ENCODE measurements at places on chromosomes 11 and 22.

DNA sequence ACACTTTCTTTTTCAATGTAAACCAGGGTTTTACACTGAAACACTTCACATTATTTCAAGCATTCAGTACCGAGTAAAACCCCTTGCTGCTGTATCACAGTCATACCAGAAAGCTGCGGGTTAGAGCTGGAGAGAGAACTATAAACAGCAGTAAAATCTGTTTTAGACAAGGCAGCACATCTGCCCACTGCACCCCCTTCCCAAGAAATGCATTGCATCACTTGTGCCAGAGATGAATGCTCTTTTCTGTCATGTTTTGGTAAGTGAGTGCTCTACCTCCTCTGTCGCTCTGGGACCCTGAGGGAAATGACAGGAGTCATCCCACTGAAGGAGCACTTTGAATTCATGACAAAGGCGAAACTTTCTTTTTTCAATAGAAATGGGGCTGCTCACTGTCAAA is 107.2 kb downstream of the MAML2 start:
- DNase-seq: peak; percentile 43

DNA sequence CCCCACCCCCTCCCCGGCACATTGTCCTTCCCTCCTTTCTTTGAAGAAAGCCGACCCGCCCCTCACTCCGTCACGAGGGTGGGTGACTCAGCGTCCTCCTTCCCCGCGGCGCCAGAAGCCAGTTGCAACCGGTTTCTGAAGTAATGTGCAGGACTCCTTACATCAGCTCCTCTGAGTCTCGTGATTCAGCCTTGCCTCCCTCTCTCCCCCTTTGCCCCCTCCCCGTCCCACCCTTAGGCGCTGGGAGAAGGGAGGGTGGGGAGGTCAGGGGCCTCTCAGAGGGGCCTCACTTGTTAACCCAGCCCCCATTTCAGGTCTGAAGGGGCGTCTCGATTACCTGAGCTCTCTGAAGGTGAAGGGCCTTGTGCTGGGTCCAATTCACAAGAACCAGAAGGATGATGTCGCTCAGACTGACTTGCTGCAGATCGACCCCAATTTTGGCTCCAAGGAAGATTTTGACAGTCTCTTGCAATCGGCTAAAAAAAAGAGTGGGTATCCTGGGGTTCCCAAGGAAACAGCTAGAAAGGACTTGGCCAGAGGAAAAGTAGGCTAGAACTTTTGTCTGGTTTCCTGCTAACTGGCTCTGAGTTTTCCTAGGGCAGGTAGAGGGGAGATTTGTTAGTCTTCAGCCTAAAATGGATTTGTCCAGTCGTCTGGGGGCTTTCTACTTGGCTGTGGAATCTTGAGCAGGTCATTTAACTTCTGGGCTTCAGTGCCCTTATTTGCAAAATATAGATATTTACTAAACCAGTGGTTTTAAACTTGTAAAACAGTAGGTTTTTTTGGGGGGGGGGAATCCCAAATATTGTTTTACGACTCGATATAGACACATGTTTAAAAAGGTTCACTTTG is 1.1 kb downstream of the SLC3A2 start:
- DNase-seq: peak; percentile 93

GRCh38 chr11:17259519-17259918 is 17.0 kb upstream of the NUCB2 start:
- DNase-seq: no peak

- DNase-seq: no peak
These were observed 68.2 kb upstream of the SHISAL1 start for GRCh38 chr22:44380756-44381486.

DNA sequence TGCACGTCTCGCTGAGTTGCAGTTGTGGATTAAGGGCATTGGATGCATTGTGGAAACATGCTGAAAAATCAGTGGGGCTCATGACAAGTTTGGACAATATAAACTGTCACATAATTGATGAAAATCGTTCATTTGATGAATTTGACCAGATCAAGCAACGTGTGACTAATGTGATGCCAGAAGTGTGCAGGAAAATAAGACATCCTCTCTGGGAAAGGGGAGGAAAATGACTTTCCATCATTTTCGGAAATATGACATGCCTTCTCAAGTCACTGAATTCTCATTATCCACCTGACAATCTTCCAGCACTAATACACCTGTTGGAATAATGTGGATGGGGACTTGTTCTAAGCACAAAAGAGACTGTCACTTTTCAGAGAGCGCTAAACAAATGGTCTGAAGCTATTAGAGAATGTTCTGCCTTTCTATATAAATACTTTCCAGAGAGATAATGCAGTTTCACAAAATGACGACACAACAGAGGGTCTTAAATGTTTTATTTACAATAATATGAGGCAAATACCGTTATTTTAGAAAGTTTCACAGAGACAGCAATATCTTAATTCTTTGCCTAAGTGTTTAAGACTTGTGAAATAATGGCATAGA is 1741.9 kb upstream of the RAG2 start:
- no peak for DNase-seq

DNA sequence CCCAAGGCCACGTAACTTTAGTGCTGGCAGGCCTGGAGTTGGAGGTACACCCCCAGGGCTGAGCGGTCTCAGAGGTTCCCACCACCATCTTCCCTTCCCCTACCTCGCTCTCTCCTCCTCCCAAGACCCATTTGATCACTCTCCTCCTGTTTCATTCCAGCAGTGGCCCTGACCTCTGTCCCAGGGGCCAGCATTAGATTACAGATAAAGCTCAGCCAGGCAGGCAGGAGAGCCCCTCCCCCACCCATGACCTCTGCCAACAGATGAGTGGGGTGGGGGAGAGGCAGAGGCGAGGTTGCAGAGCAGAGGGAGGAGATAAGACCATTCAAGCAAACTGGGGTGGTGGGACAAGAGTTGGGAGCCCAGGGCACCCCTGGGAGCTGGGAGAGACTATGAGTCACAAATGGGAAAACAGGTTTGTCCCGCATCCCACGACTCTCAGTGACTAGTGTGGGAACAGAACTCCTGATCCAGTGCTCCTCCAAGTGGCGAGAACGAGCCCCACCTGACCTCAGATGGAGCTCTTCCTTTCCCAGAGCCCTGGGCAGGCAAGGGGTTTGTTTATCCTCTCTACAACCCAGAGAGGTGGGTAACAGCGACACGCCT is 367.9 kb downstream of the MN1 start:
- no peak for DNase-seq

- DNase-seq: no peak
These were observed 8.9 kb downstream of the PATL1 start for GRCh38 chr11:59659981-59660380.

DNA sequence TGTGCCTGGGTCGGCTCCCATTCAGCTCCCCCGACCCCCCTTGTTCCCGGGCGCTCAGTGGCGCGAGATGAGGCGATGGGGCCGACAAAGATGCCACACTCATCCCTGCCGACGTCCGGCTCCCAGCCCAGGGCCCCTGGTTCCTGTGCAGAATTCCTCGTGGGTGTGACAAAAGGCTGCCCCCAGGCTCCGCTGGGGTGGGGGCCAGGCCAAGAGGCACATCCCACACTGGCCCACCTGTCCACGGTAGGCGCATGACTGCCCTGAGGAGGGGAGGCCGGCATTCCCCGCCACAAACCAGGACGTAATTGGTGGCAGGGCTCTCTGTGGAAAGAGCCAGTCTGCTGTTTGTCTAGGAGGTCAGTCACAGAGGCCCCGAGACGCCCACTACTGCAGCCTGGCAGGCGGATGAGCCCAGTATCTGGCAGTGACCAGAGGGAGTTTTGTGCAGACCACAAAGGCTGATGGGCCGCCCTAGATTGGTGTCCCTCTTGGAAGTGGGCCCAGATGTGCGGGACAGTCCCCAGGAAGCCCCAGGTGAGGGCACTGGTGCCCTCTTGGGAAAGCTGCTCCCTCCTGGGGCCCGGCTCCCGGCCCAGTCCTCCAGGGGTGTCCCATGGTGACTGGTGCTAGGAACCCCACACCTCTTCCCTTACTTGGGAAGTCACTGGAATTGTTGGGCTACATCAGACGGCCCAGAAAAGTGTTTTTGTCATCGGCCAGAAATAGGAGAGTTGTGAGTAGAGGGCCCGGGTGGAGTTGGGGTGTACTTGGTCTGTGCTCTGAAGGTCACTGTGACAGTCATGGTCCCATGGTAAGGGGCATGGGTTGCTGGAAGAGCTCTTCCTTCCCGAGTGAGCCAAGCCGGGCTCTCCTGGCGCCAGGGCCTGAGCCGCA is 5.8 kb downstream of the CCND1 start:
- DNase-seq: no peak

DNA sequence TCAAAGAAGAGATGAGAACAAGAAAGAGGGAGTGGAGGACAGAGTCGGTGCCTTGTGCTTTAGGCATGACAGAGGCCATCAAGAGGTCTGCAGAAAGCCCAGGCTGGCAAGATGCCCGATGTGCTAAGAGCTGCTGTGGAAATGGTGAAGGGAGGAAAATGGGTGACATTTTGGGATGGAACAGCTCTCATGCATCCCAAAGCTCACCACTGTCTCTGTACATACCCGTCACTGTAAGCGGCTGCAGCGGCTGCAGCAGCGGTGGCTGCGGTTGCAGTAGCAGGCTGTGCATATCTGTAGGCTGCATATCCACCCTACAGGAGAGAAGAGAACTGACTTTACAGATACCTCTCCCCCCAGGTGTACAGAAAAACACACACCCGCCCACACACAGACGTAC is 28.6 kb downstream of the APOL5 start:
- no peak for DNase-seq
